ENCODE measurements at places on chromosomes 1 and 21.

- no peak for DNase-seq
Observed at GRCh38 chr1:113255720-113256347, 134.5 kb upstream of the MAGI3 start.

GRCh38 chr1:172821609-172822274 is 162.8 kb downstream of the FASLG start:
- no peak for DNase-seq

DNA sequence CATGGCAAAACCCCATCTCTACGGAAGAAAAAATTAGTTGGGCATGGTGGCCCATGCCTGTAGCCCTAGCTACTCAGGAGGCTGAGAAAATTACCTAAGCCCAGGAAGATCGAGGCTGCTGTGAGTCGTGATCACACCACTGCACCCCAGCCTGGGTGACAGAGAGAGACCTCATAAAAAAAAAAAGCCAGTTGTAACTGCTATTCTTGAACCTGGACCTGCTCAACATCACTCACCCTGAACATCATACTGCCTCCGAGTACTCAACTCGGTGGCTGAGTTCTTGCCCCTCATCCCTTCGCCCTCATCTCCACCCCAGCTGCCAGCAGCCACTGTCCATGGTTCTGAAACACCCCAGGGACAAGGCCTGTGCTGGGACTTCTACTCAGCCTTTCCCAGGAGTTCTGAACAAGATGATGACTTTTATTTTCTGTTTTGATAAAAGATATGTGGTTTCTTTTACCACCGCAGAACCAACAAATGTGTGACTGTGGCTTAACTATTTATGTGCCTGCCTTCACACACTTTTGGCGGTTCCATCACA is 5.4 kb upstream of the DISP3 start:
- no peak for DNase-seq

DNA sequence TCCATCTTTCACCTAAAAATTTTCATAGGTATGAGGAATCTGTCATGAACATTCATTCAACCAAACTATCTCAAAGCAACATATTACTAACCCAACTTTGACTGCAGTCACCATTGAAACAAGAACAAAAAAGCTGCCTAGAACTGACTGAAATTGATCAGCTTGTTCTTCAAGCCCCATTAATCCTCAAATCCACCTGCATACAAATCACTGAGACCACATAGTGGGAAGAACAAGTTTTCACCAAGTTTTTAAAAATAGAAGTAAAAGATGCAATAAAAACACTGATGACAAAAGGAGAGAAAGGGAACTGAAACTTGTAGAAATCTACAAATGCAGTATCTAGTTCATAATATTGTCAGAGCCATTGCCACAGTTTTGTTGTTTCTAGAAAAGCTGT is 6.1 kb downstream of the SORT1 start:
- no peak for DNase-seq

- no peak for DNase-seq
Observed at GRCh38 chr1:22332795-22333499, 118.7 kb upstream of the ZBTB40 start.

- DNase-seq, result no peak
Observed at GRCh38 chr1:220426989-220427388, 100.9 kb upstream of the MARK1 start.

DNA sequence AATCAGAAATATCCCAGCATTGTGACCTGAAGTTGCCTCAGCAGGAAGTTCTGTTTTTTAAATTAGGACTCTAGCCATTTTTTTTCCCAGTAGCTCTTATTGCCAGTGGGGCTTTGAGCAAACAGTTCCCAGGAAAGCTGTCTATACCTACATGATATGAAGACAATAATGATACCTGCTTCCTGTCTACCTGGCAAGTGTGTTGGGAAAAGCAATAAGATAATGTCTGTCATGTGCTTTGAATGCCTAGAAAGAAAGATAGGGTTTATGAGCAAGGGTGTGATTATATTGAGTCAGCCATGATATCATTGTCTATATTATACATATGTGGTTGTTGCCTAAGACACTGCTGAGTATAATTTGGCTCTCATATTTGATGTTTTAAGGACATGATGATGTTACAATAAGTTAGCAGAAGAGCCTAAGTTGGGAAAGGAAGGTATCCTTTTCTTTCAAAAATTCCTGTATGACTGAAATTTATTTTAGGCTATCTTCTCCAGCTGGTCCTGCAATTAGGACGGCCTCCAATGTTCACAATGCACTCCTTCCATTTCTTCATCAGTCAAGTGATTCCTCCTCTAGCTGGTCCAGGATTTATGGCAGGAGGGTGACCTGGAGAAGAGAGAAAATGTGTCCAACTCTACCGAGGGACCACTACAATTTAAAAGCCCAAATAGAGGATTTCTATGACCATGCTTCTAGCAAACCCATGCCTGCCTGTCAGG is 99.6 kb upstream of the CDC42BPA start:
- no peak for DNase-seq

- no peak for DNase-seq
Observed at GRCh38 chr1:5312293-5312674, 657.9 kb downstream of the AJAP1 start.

DNA sequence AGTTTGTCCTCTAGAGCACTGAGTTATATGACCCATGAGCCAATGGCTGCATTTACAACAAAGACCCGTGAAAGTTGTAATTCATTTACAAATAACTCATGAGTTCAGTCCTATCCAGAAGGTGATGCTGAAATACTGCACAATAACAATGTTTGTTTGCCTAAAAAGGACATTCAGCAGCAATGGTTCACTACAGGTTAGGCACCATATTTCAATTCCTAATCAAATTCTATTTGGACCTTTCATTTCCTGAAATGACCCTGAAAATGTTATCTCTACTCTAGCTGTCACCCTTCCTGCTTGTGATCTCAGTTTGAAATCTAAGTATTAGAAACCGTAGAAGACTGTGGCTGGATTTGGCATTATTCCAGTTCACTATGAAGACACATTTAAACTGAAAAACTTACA is 191.2 kb upstream of the SAMSN1 start:
- no peak for DNase-seq

- DNase-seq, result no peak
Observed at GRCh38 chr1:208002672-208003071, 91.7 kb upstream of the CD34 start.

DNA sequence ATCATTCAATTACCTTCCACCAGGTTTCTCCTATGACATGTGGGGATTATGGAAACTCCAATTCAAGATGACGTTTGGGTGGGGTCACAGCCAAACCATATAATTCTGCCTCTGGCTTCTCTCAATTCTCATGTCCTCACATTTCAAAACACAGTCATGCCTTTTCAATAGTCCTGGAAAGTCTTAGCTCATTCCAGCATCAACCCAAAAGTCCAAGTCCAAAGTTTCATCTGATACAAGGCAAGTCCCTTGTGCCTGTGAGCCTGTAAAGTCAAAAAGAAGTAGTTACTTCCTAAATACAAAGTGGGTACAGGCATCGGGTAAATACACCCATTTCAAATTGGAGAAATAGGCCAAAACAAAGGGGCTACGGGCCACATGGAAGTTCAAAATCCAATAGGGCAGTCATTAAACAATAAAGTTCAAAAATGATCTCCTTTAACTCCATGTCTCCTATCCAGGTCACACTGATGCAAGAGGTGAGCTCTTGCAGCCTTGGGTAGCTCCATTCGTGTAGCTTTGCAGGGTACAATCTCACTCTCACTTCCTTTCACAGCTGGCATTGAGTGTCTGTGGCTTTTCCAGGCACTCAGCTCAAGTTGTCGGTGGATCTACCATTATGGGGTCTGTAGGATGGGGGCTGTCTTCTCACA is 112.9 kb downstream of the FCRL5 start:
- DNase-seq, result no peak

- DNase-seq, result no peak
Observed at GRCh38 chr1:119114786-119115185, 25.7 kb downstream of the WARS2 start.

GRCh38 chr1:50271337-50271736 is 151.9 kb downstream of the DMRTA2 start:
- DNase-seq, result no peak

All from activated CD8-positive, alpha-beta memory T cell treated with anti-CD3 and anti-CD28 coated beads, Interleukin-2, amount 50 U/mL, for 4 hours (primary cell).